ENCODE measurements at places on chromosomes 7 and 10. TPM values are rescaled to one million over a fixed set of nuclear protein-coding genes. Genes with fewer than 3 reads are reported as not detected.

DNA sequence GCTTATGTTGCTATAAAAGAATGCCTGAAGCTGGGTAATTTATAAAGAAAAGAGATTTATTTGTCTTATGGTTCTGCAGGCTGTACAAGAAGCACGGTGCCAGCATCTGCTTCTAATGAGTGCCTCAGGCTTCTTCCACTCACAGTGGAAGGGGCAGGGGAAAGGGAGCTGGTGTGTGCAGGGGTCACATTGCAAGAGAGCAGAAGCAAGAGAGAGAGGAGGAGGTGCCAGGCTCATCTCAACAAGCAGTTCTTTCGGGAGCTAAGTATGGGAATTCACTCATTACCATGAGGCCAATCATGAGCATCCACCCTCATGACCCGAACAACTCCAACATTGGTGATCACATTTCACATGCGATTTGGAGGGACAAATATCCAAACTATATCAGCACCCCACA lies 17.2 kb upstream of the SLK start:
- H3K27me3 ChIP-seq = no peaks in the 10 kb centered on the region
- H3K36me3 ChIP-seq = no peaks in the 10 kb centered on the region
- no peak overlapping the region for H3K4me3 ChIP-seq
- H3K4me1 ChIP-seq = no peaks in the 10 kb centered on the region
- H3K27ac ChIP-seq = no peak overlapping the region

DNA sequence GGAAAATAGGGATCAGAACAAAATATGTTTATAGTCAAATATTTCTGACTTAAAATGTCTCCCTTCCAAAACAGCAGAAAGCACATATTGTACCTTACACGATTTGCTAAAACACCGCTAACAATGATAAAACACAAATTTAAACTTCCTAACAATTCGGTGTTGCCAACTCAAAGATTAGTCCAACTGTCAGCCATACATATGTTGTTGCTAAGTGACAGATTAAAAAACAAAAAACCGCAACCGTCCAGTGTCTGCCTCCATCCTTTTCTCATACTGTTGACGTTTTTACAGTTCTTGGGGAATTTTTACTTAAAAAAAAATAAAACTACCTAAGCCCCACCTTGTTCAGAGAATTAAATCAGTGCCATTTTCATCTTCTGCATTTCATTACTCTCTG lies 118.0 kb downstream of the RAB11FIP2 start:
- no peak for DNase-seq
- peaks cover 14% of the 10 kb centered on the region for H3K27me3 ChIP-seq
- H3K36me3 ChIP-seq = no peaks in the 10 kb centered on the region
- H3K4me3 ChIP-seq = no peak overlapping the region
- no peak overlapping the region for H3K27ac ChIP-seq

- peaks cover 58% of the 10 kb centered on the region for H3K27me3 ChIP-seq
- no peak for DNase-seq
These were observed 151.2 kb downstream of the TPST1 start for GRCh38 chr7:66356277-66356721.

- H3K4me3 ChIP-seq = no peak overlapping the region
- no peak for DNase-seq
- no peak overlapping the region for H3K27ac ChIP-seq
- H3K36me3 ChIP-seq = no peaks in the 10 kb centered on the region
These were observed 197.3 kb downstream of the MACC1 start for GRCh38 chr7:20019757-20020432.

GRCh38 chr7:11193888-11194287 lies 220.2 kb downstream of the PHF14 start:
- no peak overlapping the region for H3K4me3 ChIP-seq
- H3K4me1 ChIP-seq = peaks cover 4% of the 10 kb centered on the region
- no peak for DNase-seq
- no peak overlapping the region for H3K27ac ChIP-seq
- H3K27me3 ChIP-seq = peaks cover 6% of the 10 kb centered on the region
- no peaks in the 10 kb centered on the region for H3K36me3 ChIP-seq

- H3K36me3 ChIP-seq = no peaks in the 10 kb centered on the region
- H3K4me3 ChIP-seq = no peak overlapping the region
- H3K4me1 ChIP-seq = peaks cover 65% of the 10 kb centered on the region
- DNase-seq = no peak
These were observed 21.8 kb downstream of the KCP start for GRCh38 chr7:128888756-128889095.

DNA sequence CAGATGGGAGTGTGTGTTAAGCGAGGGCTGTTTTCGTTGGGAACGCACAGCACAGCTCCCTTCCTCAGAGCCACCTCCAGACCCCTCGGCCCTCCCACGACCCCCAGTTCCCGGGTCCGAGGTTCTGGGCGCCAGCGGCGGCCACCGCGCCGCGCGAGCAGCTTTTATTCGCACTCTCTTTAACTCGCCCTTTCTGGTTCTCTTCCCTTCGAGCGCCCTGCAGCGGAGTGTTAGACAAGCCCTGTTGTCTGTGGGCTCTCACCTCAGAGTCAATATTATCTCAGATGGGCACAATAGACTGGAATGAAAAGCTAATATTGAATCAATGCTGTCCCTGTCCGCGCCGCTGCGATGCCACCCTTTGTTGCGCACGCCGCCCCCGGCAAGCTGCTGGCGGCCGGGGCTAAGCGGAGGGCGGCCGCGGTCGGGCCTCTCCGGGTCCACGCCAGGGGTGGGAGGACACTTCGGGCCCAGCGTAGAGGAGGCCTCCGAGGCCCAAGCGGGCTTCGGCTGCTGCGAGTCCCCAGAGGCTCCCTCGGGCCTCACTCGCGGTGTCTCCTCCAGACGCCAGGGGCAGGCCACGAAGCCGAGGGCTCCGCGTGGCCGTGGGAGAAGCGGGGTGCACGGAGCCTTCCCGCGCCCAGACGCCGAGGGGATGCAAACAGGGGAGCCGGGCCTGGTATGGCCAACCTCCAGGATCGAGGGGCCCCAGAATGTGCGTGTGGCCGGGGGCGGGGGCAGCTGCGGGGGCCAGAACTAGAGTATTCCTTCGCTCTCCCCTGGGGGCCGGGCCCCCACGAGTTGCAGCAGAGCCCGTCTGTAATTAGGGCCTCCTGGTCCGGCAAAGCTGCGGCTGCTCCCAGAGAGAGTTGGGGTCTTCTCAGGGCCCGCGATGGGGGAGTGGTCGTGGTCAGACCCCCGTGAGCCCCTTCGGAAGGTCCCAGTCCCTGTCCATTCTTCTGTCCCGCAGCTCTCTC lies 7.9 kb upstream of the EMX2 start:
- H3K36me3 ChIP-seq = no peaks in the 10 kb centered on the region
- H3K27ac ChIP-seq = no peak overlapping the region
- no peak overlapping the region for H3K4me3 ChIP-seq

DNA sequence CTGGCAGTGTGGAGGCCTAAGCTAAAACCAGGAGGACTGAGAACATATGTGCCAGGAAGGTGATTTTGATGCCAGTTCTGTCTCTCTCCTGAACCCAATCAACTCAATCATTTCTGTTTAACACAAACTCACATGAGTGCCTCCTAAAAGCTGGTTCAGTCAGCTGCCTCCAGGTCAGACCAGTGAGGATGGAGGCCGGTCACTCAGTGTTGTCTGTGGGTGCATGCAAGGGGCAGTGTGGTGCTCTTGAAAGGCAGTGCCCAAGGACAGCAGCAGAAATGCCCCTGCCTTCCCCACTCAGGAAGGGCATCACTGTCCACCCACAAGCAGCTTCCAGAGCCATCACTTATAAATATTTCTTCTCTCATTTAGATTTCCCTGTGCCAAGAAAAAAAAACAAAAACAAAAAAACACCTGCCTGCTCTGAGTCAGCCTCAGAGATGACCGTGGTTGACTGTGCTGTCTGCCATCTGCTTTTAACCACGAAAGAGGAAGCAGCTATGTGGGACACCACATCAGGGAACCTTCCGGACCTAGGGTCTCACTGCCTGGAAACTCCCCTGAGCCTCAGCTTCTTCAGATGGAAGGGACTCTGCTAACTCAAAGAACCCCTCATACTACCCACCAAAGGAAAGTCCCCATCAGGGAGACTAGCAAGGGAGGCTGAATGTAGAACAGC lies 39.1 kb downstream of the VOPP1 start:
- H3K27ac ChIP-seq = no peak overlapping the region
- H3K4me3 ChIP-seq = no peak overlapping the region
- no peak for DNase-seq
- no peaks in the 10 kb centered on the region for H3K4me1 ChIP-seq

The SLIT1 gene
- 0.09 TPM for total RNA-seq

The INSYN2A gene
- total RNA-seq = not detected

The STRA8 gene
- not detected for total RNA-seq
